ENCODE measurements at places on chromosomes 16 and 17. TPM values are rescaled to one million over a fixed set of nuclear protein-coding genes. Genes with fewer than 3 reads are reported as not detected.

Gene CFAP52
- total RNA-seq, result not detected

Gene SPATA20
- total RNA-seq, result 57.3 TPM

Gene SLC16A6
- total RNA-seq, result 0.50 TPM

Gene SHPK
- 17.3 TPM for total RNA-seq

Gene ALOX12
- total RNA-seq, result under 0.01 TPM

Gene SOCS1
- 10.6 TPM for total RNA-seq

Gene RCVRN
- total RNA-seq, result not detected

Gene MT1A
- total RNA-seq, result 23.9 TPM

Gene ZMYND15
- not detected for total RNA-seq

Gene CREBBP
- 12.8 TPM for total RNA-seq

Gene NOD2
- total RNA-seq, result not detected

Gene RNF222
- total RNA-seq, result not detected

Gene ZG16
- not detected for total RNA-seq

Gene KRT33B
- total RNA-seq, result not detected

Gene TMEM114
- total RNA-seq, result not detected

Gene NUPR1
- 20.3 TPM for total RNA-seq

Gene SLC52A1
- not detected for total RNA-seq

Gene PHOSPHO1
- total RNA-seq, result 1.3 TPM

Gene UTS2R
- not detected for total RNA-seq

Gene MATCAP1
- 8.4 TPM for total RNA-seq

Gene ABCA6
- total RNA-seq, result 0.84 TPM

Gene KRTAP16-1
- total RNA-seq, result not detected

Gene DNASE1
- total RNA-seq, result 4.9 TPM

Gene CNGB1
- not detected for total RNA-seq

Gene SDR42E1
- total RNA-seq, result 2.4 TPM

Gene FBXO39
- 0.34 TPM for total RNA-seq

Gene CDK12
- total RNA-seq, result 16.0 TPM

Gene PLXDC1
- total RNA-seq, result under 0.01 TPM

Gene TNK1
- not detected for total RNA-seq

Gene ABCC12
- not detected for total RNA-seq

Gene VAT1L
- 7.6 TPM for total RNA-seq

Gene MRPL12
- 123 TPM for total RNA-seq

Gene ZNF205
- 14.6 TPM for total RNA-seq

Gene RAPGEFL1
- 0.84 TPM for total RNA-seq

Gene POLR3K
- total RNA-seq, result 7.9 TPM

Gene CA5A
- total RNA-seq, result not detected

Gene SMARCE1
- 74.8 TPM for total RNA-seq

Gene KRTAP4-5
- not detected for total RNA-seq

Gene KRT14
- total RNA-seq, result not detected

Gene DOC2A
- total RNA-seq, result 0.30 TPM

Gene PRR35
- total RNA-seq, result not detected

Gene MYH13
- total RNA-seq, result under 0.01 TPM

Gene LAT
- 1.2 TPM for total RNA-seq

Gene GFOD2
- total RNA-seq, result 11.0 TPM

Gene ARHGDIG
- not detected for total RNA-seq

Gene GHDC
- 8.2 TPM for total RNA-seq

Gene KRT15
- 0.67 TPM for total RNA-seq

Gene C17orf67
- total RNA-seq, result 1.3 TPM
